ENCODE measurements at places on chromosomes 5 and 9.

- no peaks in the 10 kb centered on the region for H3K36me3 ChIP-seq
- no peak for DNase-seq
- peaks cover 4% of the 10 kb centered on the region for H3K4me1 ChIP-seq
- H3K4me3 ChIP-seq: no peak overlapping the region
- no peak overlapping the region for H3K27ac ChIP-seq
These were observed 63.4 kb downstream of the MVB12B start for GRCh38 chr9:126389992-126390391.

GRCh38 chr9:23682891-23683431 lies 143.1 kb downstream of the ELAVL2 start:
- H3K4me1 ChIP-seq: no peaks in the 10 kb centered on the region
- no peak overlapping the region for H3K27ac ChIP-seq
- H3K27me3 ChIP-seq: no peaks in the 10 kb centered on the region

GRCh38 chr5:173028811-173029327 lies 27.3 kb upstream of the CREBRF start:
- H3K4me1 ChIP-seq: no peaks in the 10 kb centered on the region
- no peaks in the 10 kb centered on the region for H3K27me3 ChIP-seq
- no peak for DNase-seq
- no peaks in the 10 kb centered on the region for H3K36me3 ChIP-seq
- H3K4me3 ChIP-seq: no peak overlapping the region

DNA sequence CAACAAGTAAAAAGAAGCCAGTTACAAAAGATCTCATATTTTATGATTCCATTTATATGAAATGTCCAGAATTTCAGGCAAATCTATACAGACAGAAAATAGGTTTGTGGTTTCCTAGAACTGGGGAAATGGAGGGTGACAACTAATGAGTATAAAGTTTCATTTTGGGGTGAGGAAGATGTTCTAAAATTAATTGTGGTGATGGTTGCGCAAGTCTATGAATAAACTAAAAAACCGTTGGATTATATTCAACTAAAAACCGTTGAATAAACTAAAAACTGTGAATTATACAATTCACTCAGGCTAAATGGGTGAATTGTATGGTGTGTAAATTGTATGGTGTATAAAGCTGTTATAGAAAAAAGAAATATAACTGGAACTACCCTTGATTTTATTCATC lies 47.6 kb downstream of the ADAMTS6 start:
- DNase-seq: no peak
- no peaks in the 10 kb centered on the region for H3K4me1 ChIP-seq
- H3K27me3 ChIP-seq: no peaks in the 10 kb centered on the region
- H3K4me3 ChIP-seq: no peak overlapping the region
